Fibroblast of gingiva (primary cell): ENCODE measurements at places on chromosomes 13 and 19.

DNA sequence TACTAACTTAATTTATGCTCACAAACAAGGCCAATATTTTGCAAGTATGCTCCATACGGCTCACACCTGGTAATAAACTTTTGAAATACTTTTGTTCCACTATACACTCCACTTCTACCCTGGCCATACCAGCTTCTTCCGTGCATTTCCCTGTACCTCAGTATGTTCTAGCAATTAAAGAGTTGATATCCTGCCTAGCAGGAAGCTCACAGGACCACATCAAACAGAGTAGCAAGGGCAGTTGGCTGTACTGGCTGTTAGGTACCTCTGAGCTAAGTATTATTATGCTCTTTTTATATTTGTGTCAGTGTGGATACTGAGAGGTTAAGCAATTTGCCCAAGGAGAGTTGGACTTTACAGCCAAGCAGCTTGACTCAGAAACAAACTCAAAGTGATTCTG is 257.7 kb downstream of the SLITRK6 start:
- no peak for DNase-seq

DNA sequence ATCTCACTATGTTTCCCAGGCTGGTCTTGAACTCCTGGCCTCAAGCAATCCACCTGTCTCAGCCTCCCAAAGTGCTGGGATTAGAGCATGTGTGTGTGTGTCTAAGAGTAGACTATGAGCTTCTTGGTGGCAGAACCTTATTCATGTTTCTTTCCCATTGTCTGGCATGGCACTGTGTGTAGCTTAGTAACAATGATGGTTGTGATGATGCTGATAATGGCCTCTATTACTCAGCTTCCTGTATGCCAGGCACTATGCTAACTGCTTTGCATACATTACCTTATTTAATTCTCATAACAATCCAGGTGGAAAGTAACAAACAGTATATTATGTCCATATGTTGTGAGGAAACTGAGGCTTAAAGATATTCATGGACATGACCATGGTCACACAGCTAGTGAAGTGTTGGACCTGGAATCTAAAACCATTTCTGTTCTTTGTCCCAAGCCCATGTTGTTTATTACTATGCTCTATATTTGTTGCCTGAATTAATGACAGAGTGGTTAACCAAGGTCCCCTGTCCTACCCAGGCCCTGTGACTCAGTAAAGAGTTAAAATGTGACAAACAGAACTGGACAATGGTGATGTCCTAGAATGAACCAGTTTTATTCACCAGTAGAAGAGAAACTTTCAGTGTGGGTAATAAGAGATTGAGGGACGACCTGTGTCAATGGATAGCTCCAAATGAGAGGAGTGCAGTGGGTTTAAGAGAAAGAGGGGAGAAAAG is 109.6 kb downstream of the KLF5 start:
- DNase-seq: no peak

DNA sequence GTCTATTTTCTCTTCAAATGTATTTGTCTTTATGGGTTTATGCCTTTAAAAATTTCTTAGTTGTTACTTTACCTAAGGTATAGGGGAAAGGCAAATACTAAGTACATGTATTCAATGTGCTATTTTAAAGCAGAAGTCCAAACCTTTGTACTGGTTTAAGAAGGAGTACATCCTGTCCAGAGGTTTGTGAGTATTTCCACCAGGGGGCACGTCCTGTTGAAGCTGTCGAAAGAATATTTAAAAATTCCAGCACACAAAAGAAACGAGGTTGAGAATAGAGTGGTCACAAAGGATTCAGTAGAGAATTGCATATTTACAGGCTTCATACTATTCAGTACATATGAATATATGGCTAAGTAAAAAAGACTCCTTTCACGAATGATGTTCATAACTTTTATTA is 59.8 kb downstream of the URI1 start:
- DNase-seq: no peak

DNA sequence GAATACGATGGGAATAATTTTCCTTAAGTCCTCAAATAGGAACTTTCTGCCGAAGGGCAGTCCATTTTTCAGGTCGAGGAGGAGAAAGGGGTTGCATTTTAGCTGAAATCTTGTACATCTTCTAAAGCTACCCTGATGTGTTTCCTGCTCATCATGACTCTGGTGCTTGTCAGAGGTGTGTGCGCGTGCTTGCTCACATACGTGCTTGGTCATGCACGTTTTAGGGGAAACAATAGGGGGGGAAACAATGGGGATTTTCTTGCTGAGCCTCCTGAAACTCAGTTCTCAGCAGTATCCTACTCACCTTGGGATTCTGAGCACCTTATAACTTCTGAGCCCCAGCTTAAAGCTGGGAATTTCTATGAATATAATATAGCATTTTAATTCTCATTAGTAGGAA is 44.7 kb downstream of the TM9SF2 start:
- no peak for DNase-seq

DNA sequence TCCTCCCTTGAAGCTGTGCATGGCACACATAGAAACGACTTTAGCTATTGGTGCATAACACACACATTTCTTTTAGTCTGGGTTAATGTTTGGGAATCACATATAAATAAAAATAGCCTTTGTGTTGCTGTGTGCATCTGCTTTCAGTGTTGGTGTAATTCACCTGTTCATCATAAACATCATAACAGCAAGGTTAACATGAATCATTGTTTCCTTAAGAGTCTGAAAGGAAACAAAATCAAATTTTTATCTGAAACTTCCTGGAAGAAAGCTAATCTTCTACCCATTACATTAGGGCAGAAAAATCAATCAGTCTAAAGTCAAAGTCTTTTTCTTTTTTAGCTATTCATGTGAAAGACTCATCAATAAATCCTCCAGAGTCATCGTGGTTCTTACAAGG is 35.0 kb upstream of the TNFSF11 start:
- DNase-seq: no peak

GRCh38 chr13:99085139-99085807 is 107.4 kb upstream of the DOCK9 start:
- DNase-seq: no peak

DNA sequence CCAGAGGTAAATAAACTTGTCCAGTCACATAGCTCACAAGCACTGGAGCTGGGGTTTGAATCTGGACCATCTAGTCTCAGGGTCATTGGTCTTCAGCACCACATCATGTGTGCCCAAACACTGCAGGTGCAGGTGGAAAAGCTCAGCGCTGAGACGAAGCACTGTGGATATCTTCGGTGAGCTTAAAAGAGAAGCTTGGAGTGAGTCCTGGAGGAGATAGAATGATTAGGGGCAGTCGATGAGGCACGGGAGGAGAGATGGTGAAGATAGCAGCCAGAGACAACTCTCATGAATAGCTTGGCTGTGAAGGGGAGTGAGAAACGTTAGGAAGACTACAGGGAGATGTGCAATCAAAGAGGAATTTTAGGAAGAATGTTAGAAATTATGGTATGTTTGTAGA is 389.3 kb downstream of the FGF9 start:
- DNase-seq: no peak

DNA sequence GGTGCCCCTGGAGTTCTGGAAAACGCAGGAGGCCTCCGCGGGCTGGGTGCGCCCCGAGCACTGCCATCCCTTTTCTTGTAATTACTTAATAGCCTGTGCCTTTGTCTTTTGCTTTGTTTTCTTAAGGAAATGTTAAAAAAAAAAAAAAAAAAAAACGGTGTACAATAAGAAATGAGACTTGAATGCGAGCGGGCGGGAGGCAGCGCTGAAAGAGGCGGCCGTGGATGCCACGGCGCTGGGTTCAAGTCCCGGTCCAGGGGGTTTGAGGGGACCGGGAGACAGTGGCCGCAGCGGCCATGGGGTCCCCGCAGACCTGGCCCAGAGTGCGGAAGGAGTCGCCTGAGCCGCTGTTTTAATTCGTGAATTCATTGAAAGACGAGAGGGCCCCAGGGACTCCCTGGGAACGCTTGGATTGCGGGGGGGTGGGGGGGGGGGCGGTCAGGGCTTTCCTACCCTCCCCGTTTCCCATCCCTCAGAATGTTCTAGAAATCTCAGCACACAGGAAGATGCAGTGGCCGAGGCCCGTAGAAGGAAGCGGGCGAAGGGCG is 349.2 kb upstream of the ARGLU1 start:
- no peak for DNase-seq

DNA sequence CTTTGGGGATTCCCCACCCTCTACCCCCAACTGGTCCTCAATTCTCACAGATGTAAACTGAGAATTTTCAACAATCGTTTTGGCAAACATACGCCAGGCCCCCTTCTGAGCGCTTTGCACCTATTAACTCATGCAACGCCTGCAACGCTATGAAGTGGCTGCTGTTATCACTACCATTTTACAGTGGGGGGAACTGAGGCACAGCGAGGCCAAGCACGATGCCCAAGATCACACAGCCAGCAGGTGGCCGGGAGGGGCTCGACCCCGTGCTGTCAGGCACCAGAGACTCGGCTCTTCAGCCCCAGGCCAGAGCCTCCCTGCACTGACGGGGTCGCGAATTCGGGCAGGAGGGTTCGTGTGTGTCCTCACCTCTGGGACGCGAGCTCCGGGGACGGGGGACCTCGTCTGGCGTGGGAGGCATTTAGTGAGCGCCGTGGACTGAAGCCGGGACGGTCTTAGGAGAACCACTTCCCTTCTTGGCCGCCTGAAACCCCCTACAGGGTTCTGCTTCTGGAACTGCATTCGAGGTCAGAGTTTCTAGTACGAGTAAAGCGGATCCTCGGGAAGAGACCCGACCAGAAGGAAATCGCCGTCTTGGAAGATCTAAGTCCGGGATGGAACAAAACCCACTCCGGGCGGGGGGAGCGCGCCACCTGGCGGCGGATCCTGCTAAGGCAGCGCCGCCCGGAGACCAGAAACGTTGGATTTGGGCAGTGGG is 21.0 kb downstream of the ZNF114 start:
- peak; percentile 74 for DNase-seq

DNA sequence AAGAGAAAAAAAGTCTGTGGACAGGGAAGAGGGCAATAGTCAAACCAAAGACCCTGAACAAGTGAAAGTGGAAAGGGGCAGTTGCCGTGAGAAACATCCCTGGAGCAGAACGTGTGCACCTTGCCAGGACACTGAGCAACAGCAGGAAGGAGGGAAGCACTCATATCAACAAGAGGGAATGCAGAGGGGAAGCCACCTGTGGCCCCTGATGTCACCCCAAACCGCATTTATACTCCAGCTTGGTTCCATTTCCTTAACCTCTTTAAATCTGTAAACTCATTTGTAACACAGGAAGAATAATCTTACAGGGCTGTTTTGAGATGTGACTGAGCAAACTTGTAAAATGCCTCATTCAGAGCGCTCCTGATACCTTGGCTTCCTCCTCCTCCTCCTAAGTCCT is 698.8 kb downstream of the DIAPH3 start:
- DNase-seq: no peak

- DNase-seq: no peak
Observed at GRCh38 chr13:50908371-50908770, 1.2 kb upstream of the RNASEH2B start.

- DNase-seq: no peak
Observed at GRCh38 chr13:108878732-108879131, 249.3 kb downstream of the MYO16 start.

GRCh38 chr19:17681505-17682125 is 6.5 kb downstream of the UNC13A start:
- DNase-seq: no peak

- no peak for DNase-seq
Observed at GRCh38 chr13:48297131-48297786, 6.3 kb upstream of the RB1 start.

- no peak for DNase-seq
Observed at GRCh38 chr13:76745261-76746200, 140.7 kb downstream of the KCTD12 start.

DNA sequence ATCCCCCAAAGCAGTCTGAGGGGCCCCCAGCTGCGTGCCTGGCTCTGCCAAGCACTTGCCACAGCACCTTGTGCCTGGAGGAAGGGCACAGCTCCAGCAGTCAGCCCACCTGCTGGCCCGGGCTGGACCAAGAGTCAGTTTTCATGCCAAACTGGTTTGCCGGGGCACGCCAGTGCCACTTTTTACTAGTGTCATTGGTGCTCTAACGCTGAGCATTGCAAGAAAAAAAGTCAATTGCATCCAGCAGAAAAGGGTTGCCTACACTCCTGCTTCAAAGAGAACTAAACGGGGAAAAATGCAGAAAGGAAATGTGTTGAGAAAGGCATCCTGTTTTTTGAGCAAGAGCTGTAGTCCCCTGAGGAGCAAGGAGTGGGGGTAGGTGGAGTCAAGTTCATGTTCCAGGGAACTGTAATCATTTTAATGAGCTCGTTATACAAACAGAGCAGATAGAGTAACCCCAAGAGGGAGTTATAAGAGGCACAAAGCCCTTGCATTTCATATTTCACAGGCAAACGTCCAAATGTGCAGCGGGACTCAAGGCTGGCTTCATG is 68.4 kb downstream of the F2RL3 start:
- peak; percentile 92 for DNase-seq

GRCh38 chr19:45347570-45348366 is 7.2 kb downstream of the KLC3 start:
- DNase-seq: no peak

DNA sequence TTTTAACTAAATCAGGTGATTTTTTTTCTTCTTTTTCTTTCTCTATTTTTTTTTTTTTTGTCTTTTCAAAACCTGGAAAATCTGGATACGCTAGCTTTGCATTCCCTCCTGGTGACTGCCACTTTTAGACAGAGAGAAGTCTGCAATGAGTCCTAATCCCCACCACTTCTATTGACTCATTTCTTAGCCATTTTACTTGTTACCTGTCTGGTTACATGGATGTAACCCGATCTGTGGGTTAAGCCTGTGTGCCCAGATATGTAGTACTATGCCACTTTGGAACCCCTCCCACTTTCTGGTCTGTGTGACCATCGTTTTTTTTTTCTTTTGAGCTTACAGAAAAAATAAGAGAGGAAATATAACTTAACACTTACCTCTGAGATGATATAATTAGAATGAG is 817.8 kb upstream of the PCDH9 start:
- no peak for DNase-seq

- peak; percentile 47 for DNase-seq
Observed at GRCh38 chr19:34985249-34986022, 14.7 kb upstream of the GRAMD1A start.

GRCh38 chr13:88526853-88527215 is 855.7 kb downstream of the SLITRK5 start:
- DNase-seq: no peak

- no peak for DNase-seq
Observed at GRCh38 chr19:56687031-56687430, 15.5 kb upstream of the ZNF835 start.

GRCh38 chr13:41199079-41199478 is 4.7 kb upstream of the KBTBD7 start:
- no peak for DNase-seq
